IMR-90 (cell line): ENCODE measurements at places on chromosomes 2 and 18.

DNA sequence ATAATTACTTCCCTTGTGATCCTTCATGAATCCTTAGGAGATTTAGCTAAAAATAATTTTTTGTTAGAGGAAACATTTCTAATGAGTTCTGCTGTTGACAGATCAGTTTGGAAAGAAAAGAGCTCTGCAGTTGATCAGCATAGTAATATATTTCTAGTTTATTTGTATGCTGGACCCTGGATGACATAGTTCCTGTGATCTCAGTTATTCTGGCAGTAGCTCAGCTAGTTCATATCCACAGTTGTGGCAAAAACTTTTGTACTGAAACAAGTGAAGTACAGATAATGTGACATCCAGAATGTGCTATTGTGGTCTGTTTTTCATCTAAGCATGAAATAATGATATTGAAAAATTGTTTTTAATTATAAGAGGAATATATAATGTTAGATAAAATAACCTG is 33.7 kb downstream of the ABI2 start:
- DNase-seq: peak; percentile 51

DNA sequence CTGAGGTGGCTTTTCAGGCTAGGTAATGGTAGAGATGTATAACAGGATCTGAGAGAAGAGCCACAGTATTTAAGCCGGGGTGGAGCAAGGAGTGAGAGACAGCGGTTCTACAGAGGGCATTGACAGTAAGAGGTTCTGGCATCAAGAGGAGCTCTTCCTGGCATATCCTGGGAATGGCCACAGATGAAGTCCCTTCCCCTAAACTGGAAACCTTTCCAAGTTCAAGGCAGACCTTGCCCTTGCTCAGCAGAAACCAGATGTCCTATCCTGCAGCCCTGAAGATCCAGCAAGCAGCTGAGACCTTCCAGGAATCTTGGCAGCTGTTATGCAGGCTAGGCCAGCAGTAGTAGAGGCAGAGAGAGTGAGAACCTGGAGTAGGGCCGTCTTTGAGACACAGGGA is 18.1 kb downstream of the REG1A start:
- no peak for DNase-seq

DNA sequence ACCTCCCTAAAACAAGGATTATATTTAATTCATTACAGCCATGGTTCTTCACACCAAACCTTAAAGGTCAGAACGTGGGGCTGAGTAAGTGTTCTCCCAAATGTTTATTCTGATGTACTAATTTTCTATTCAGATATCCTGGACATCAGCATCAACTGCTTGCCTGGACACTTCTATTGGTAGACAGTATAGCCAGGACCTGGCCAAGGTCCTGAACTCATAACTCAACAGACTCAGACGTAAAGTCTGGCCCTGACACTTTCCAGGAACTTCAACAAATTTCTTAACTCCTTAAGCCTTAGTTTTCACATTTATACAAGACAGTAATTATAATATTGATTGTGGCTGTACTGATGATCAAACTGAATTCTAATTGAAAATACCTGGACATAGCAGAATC is 89.1 kb downstream of the AKAIN1 start:
- no peak for DNase-seq

- no peak for DNase-seq
Measured at GRCh38 chr2:36710858-36711515, 14.5 kb downstream of the VIT start.

GRCh38 chr2:96138179-96139145 is at the start of gene ASTL:
Gene ASTL (minus strand): TSS chr2:96138502. CDS start chr2:96138436, 66 bp downstream.
- peak; percentile 32 for DNase-seq

DNA sequence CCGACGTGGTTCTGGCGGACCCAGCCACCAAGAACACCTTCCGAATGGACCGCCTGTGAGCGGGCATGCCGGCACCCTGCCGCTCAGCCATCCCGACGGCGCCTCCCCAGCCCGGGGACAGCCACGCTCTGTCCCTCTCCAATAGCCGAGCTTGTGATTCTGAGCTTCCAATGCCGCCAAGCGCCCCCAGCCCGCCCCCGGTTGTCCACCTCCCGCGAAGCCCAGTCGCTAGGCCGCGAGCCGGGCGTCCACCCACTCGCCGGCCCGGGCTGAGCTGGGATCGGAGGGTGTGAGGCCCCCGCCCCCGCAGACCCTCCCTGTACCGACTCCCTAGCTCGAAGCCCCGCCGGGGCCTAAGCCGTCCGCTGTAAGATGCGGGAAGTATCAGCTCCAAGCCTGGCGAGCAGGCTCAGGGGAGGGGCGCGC is 1195.1 kb upstream of the CHAC2 start:
- DNase-seq: no peak

- DNase-seq: no peak
Measured at GRCh38 chr18:41695441-41695840, 259.6 kb upstream of the PIK3C3 start.

- DNase-seq: no peak
Measured at GRCh38 chr2:24412812-24413211, 52.5 kb upstream of the ITSN2 start.

- no peak for DNase-seq
Measured at GRCh38 chr18:56632070-56633022, 6.0 kb downstream of the TXNL1 start.

GRCh38 chr2:46643951-46644350 is 164.6 kb downstream of the TMEM247 start:
- DNase-seq: peak; percentile 64
